ENCODE measurements at places on chromosomes 4 and X.
A peak's percentile ranks its signal among the peaks of the same experiment; 100 is the strongest.

GRCh38 chrX:100975212-100975611 is 5.7 kb downstream of the ARL13A start:
- DNase-seq, result no peak

DNA sequence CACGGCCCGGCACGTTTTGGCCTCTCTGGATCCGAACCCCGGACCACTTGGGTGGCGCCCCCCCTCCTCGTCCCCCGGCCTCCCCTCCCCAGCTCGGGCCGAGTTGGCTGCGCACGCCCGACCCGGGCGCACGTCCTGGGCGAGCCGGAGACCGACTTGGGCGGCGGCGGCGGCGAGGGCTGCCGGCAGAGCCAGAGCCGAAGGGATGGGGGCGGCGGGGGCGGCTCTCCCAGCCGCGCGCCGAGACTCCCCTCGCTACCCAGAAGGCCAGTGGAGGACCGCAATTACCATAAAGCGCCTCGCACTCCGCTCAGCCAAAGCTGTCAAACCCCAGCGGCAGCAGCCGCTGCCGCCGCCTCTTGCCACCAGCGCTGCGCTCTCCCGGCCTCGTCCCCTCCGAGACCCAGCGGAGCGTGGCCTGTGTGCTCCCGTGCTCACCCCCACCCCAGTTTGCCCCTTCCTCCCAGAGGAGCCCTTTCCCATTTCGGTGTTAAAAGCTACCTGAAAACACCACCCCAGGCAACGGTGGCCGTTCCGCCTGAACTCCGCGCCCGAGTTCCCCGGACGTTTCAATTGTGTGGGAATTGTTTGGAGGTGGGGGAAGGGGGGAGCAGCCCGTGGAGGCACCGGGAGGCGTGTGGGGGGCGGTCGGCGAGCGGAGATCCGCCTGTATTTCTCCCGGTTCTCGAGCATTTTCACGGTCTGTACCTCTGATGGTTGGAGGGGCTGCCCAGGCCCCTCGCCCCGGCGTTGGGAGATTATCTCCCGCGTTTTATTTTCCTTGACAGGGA is 701 bp upstream of the BCOR start:
- peak; percentile 73 for DNase-seq

GRCh38 chr4:2831611-2832308 is 11.9 kb upstream of the ADD1 start:
- DNase-seq, result no peak

DNA sequence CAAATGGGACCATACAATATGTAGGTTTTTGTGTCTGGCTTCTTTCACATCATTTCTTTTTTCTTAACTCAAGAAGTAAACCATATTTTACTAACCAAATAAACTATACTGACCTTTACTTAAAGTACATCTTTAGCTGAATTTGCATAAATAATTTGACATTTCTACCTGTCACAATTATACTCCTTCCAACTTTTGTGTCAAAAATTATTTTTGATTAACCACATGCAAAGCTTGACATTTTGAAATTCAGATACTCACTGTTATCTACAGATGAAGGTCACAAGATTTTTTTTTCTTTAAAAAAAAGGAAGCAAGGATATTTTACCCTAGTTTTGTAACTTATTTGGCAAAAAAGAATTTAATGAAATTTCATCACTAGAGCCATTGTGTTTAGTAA is 12.0 kb upstream of the RAB9A start:
- no peak for DNase-seq
